ENCODE measurements at places on chromosomes 12 and 14. TPM values are rescaled to one million over a fixed set of nuclear protein-coding genes. Genes with fewer than 3 reads are reported as not detected.

DNA sequence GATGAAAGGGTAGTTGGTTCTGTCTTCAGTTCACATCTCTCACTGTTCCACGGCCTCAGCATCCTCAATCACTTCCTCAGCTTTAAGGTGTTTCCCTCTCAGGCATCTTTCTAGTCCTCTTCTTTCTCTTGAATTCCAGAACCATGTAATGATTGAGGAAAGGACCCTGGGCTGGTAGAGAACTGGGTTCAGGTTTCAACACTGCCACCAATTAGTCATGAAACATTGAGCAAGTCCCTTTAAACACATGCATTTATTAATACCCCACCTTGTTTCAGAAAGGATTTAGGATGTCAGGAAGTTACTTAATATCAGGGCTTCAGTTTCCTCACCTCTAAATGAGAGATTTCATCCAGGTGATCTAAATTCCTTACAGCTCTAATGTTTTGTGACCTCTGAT is 7.2 kb downstream of the DMAC2L start:
- no peak for DNase-seq
- H3K27me3 ChIP-seq = no peaks in the 10 kb centered on the region
- no peak overlapping the region for H3K4me3 ChIP-seq

- no peak overlapping the region for H3K4me3 ChIP-seq
- H3K27me3 ChIP-seq = no peaks in the 10 kb centered on the region
- H3K4me1 ChIP-seq = no peaks in the 10 kb centered on the region
Observed at GRCh38 chr12:62774794-62775193, 160.2 kb downstream of the PPM1H start.

- H3K4me3 ChIP-seq = no peak overlapping the region
- H3K27ac ChIP-seq = no peak overlapping the region
- H3K4me1 ChIP-seq = no peaks in the 10 kb centered on the region
- no peaks in the 10 kb centered on the region for H3K27me3 ChIP-seq
- no peaks in the 10 kb centered on the region for H3K36me3 ChIP-seq
Observed at GRCh38 chr12:101634724-101635123, 40.0 kb downstream of the MYBPC1 start.

Gene SLC6A12
- not detected for total RNA-seq

Gene POTEG
- not detected for total RNA-seq

Measured in T-cell (primary cell).